ENCODE measurements at places on chromosomes 7 and 10.
A peak's percentile ranks its signal among the peaks of the same experiment; 100 is the strongest.

DNA sequence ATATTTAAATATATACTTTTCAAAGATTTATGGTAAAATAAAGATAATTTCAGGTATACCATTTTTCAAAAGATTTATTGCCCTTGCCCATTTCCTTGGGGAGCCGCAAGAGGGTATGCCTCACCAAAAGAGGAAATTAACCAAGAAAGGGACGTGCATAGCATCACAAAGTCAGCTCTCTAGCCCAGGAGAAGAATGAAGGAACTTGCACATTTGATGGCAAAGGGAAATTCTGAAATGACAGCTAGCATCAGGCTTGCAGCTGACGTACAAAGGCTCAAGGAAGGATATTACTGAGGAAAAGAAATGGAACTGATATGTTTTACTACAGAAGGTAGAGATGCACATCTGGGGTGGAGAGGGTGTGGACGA is 93.6 kb upstream of the RSU1 start:
- no peak for DNase-seq

DNA sequence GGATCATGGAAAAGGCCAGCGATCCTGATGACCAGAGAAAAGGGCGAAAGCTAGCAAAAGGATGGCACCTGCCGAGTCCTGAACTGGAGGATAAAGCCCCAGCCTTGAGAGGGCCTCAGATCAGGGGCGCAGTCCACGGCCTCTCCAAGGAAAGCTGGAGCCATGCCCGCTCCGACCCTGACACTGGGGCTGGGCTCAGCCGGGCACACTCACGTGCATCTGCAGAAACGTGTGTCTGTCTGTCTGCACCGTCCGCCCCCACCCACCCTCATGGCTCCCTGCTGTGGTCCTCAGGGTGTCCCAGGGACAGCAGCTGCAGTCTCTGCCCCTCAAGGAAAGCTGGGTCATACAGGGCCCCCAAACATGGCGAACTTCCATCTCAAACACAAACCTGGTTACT is 200.5 kb downstream of the TCERG1L start:
- no peak for DNase-seq

- DNase-seq = no peak
Observed at GRCh38 chr7:21299766-21300165, 128.1 kb upstream of the SP4 start.

GRCh38 chr10:91762878-91763277 is 35.3 kb upstream of the TNKS2 start:
- DNase-seq = no peak

DNA sequence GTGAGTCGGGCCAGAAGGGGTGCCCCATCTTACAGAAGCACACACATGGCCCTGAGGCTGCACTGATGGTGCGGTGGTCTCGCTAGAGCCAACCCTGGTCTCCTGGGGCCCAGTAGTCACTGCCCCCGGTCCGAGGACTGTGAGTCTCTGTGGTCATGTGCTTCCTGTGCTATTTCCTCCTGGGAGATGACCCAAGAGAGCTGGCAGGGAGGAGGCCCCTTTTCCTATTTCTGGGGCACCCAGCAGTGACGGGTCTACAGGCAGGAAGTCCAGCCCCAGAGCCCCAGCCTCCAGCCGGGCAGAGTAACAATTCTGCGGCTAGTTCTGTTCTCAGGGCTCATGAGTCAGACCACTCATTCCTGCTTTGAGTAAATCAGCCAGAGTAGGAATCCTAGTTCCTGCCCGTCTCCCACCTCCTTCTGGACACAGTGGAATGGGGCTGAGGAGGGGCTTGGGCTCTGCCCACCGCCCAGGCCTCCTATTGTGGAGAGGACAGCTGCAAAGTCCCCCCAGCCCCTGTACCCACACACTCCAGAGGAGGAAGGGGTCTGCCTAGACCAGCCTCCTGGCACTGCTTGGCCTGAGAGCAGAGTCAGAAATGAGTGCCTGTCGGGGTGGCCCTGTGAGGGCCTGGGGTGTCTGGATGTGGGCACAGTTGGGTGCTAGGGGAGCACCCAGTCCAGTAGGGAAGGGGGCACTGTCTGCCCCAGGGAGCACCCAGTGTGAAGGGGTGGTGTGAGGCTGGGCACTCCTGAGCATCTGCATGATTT is 80.5 kb upstream of the PPIF start:
- DNase-seq = no peak

DNA sequence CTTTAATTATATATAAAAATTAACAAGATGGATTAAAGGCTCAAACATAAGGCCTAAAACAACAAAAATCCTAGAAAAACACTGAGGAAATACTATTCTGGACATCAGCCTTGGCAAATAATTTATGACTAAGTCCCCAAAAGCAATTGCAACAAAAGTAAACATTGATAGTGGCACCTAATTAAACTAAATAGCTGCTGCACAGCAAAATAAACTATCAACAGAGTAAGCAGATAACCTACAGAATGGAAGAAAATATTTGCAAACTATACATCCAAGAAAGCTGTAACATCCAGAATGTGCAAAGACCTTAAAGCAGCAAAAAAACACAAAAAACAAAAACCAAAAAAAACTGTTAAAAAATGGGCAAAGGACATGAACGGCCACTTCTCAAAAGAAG is 384.0 kb upstream of the SEMA3D start:
- DNase-seq = no peak

DNA sequence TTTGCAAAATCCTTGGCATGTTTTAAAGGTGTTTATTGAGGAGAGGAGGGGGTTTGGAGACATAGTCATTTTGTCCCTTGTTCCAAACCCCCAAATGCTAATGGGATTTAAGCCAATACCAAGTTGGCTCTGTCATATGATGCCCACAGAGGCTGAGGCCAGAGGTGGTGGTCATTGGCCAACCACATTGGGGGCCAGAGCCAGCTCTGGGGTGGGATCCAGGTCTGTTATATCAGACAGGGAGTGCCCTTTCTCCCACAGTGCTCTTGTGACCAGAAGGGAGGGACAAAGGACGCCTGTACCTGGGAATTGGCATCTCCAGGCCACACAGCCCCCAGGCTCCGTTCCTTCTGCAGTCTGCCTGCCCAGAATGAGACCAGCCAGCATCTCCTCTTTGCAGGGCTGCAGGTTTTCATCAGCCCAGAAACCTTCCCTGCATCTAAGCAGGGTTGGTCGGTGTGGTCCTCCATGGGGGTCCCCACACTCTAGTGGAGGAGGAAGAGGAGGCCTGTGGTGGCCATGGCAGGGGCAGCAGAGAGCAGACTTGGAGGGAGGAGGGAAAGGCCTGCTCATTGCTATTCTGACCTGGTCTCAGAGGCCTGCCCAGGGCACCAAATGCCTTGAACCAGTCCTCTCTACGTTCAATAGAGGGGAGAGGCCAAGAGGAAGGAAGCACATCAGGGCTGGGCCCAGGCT is 17.9 kb downstream of the ADCYAP1R1 start:
- DNase-seq = no peak

DNA sequence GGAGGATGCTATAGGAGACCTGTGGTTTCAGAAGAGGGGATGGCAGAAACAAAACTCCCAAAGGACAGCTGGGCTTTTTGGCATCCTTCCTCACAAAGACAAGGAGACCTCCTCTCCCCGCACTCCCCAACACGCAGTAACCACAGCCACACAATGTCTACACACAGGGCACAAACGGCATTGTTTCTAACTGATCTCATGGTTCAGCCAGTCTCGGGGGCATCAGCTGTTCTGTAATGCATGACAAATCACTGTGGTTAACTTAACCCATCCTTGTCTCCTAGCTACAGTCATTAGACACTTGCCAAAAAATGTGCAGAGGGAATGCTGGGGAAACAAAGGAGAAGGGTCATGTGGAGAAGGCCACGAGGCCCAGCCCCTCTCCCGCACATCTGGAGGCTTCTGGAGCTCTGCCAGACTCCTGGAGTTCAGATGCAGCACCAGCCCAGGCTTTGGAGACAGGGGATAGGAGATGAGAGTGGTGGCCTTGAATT is 7.6 kb upstream of the ADAMTS14 start:
- DNase-seq = no peak

DNA sequence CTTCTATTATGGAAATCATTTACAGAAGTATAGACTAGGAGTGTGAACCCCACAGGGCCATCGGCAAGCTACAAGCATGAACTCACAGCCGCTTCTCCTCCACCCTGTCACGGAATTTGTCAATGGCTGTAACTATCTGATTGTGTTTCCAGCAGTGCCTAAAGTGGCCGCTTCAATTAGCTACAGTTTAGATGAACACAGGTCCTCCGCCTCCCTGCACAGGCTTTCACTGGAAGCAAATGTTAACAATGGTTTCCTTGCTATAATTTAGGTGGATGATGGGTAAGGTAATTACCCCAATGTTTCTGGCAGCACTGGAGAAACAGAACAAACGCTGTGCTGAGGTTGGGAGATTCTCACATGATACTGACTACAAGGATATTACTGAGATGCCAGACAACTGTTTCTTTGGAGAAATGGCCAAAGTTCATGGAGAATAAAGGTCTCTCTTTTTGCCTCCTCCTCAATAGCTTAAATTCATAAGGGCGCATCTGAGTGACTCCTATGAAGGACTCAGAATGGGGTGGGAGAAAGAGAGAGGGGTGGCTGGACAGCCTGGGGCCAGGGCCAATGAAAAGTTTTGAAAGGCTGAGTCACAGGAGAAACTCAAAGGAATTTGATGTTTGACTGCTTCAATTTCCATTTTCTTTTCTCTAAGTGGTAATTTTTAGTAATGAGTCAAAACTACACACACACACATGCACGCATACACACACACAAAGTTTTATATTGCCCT is 78.9 kb downstream of the SVIL start:
- DNase-seq = no peak

DNA sequence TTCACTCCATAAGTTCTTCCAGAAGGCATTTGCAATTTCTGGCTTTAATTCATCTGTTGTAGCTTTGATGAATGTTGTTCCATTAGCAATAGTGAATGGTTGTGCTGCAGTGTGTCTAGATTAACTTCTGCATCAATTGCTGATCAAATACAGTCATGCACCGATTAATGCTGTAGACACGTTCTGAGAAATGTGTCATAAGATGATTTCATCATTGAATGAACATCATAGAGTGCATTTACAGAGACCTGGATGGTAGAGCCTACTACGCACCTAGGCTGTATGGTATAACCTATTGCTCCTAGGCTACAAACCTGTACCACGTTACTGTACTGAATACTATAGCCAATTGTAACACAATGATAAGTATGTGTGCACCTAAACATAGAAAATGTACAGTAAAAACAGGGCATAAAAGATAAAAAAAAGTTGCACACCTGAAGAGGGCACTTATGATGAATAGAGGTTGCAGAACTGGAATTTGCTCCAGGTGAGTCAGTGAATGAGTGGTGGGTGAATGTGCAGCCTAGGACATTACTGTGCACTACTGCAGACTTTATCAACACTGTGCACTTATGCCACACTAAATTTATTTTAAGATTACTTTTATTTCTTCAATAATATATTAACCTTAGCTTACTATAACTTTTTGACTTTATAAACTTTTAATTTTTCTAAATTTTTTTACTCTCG is 170.7 kb downstream of the HERPUD2 start:
- DNase-seq = no peak

- no peak for DNase-seq
Observed at GRCh38 chr7:77619314-77619713, 76.9 kb upstream of the RSBN1L start.

- peak; percentile 75 for DNase-seq
Observed at GRCh38 chr7:12686891-12687717, at the start of gene ARL4A. Gene ARL4A, plus strand, starts transcription at chr7:12687633. Its CDS starts 622 bp downstream, at chr7:12688255.

DNA sequence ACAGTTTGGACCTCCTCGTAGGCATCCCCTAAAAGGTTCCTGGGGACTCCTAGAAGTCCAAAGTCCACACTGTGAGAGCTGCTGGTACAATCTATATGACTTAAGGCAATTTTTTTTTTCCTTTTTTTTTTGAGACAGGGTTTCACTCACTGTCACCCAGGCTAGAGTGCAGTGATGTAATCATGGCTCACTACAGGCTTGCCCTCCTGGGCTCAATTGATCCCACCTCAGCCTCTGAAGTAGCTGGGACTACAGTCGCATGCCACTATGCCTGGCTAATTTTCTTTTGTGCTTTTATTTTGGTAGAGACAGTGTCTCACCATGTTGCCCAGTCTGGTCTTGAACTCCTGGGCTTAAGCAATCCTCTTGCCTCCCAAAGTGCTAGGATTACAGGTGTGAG is 4.6 kb upstream of the SPOCK2 start:
- no peak for DNase-seq

DNA sequence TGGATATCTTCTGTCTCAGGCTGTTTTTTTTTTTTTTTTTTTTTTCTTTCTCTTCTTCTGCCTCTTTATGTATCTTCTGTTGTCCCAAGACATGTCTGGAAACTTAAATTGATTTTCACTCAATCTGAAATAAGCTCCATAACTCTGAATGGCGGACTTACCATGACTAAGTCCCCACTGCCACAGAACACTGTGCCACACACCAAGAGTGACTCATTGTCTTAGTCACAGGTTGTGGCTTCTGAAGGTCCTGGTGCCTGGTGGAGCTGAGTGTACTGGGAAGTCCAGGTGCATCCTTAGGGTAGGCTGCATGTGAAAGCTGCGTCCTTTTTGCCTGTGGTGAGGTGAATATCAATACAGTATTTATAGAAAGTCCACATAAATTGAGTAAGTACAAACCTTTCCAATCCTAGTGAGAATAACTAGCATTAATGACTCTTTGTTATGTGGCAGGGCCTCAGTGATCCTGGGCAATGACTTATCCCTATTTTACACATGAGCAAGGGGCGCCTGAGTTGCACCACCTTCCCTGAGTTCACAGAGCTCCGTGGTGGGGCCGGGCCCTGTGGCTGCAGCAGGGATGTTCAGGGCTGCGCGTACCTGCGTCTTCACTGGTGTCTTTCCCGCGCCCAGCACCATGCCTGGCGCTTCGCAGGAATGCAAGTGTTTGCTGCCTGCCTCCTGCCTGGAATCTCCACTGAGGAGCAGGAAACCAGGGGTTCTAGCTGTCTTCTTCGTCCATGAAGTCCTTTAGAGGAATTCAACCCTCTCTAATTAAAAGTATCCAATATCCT is 4.3 kb downstream of the PFKP start:
- no peak for DNase-seq

DNA sequence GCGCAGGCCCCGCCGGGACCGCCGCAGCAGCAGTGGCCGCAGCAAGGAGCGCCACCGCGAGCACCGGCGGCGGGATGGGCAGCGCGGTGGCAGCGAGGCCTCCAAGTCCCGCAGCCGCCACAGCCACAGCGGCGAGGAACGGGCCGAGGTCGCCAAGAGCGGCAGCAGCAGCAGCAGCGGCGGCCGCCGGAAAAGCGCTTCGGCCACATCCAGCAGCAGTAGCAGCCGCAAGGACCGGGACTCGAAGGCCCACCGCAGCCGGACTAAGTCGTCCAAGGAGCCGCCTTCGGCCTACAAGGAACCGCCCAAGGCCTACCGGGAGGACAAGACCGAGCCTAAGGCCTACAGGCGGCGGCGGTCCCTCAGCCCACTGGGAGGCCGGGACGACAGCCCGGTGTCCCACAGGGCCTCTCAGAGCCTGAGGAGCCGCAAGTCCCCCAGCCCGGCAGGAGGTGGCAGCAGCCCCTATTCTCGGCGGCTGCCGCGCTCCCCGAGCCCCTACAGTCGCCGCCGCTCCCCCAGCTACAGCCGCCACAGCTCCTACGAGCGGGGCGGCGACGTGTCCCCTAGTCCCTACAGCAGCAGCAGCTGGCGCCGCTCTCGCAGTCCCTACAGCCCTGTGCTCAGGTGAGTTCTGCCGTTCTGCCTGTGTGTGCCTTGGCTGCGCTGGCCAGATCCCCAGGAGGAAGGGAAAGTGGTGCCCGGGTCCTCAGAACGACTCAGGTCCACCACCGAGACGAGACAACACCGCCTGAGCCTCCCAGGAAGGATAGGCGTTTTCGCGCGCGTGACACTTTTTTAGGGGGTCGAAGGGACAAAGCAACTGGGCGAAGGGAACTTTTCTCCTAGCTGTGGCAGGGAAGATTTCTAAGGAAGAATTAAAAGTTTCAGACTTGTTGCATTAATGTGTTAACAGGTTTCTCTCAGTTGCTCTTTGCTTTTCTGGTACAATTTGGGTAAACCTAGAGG is 1.5 kb downstream of the CDK13 start:
- peak; percentile 25 for DNase-seq

- DNase-seq = no peak
Observed at GRCh38 chr7:6258440-6259182, 13.8 kb downstream of the CYTH3 start.

Data from stimulated activated CD8-positive, alpha-beta memory T cell treated with anti-CD3 and anti-CD28 coated beads, Interleukin-4, amount 100 ng/mL, for 1 hour (primary cell).